ENCODE measurements at places on chromosomes 12 and 14. TPM values are rescaled to one million over a fixed set of nuclear protein-coding genes. Genes with fewer than 3 reads are reported as not detected.
A peak's percentile ranks its signal among the peaks of the same experiment; 100 is the strongest.

- no peak for DNase-seq
These were observed 31.9 kb downstream of the CACNA1C start for GRCh38 chr12:2084553-2085296.

DNA sequence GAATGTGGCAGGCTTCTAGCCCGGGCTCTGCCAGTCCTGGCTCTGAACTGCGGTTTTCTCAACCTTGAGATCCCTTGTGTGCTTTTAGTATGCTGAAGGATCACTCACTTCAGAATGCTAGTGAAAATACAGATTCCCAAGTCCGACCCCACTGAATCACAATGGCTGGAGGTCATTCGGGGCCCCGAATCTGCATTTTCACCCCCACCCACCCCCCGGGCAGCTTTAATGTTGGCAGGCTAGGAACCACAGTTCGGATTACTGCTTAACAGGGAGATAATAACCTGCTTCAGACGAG is 573 bp upstream of the SUSD6 start:
- no peak for DNase-seq

- peak; percentile 47 for DNase-seq
These were observed 86.9 kb downstream of the BCAT1 start for GRCh38 chr12:24861766-24862540.

DNA sequence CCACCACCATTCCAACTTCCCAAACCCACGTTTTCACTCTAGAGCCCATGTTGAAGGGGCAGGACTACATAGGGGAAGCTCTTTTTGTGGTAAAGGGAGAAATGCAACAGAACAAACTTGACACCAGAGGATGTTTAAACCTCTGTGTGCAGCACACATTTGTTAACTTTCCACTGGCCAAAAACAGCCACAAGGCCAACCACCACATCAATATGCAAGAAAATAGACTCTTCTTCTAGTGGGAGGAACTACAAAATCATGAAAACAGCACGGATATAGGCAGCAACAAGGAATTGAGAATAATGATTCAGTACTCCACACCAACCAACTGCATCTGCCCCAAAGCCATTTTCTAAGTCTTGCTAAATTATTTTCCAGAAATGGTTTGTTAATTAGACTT is 66.3 kb upstream of the CEP83 start:
- DNase-seq: no peak

DNA sequence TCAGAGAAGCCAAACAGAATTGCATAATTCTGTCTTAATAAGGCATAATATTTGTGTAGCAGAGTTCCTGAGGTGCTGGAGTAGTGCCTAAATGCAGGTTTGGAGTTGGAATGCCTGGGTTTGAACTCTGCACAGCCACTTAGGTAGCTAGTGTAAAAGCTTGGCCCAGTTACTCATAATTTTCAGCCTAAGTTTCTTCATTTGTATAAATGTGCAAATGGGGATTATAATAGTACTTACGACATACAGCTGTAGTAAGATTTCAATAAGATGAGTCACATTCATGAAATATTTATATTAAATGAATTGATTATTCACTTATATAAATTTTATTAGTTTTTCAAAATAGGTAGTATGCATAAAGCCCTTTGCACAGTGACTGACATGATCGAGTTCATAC is 175.8 kb downstream of the DERA start:
- DNase-seq: no peak

GRCh38 chr14:91397965-91398591 is 19.5 kb downstream of the CCDC88C start:
- no peak for DNase-seq

The OR4E2 gene
- not detected for polyA plus RNA-seq

The ITGA7 gene
- 0.28 TPM for polyA plus RNA-seq
